NCI-H1930 (cell line): ENCODE measurements at places on chromosomes 2 and 18.

GRCh38 chr2:28137221-28137620 lies 246.7 kb downstream of the BABAM2 start:
- no peak for DNase-seq

GRCh38 chr18:30676053-30676480 lies 366.5 kb downstream of the DSC3 start:
- DNase-seq = no peak

- DNase-seq = no peak
Observed at GRCh38 chr2:191790737-191791136, 56.2 kb downstream of the CAVIN2 start.

GRCh38 chr2:233745073-233745755 lies 14.9 kb upstream of the UGT1A1 start:
- no peak for DNase-seq

DNA sequence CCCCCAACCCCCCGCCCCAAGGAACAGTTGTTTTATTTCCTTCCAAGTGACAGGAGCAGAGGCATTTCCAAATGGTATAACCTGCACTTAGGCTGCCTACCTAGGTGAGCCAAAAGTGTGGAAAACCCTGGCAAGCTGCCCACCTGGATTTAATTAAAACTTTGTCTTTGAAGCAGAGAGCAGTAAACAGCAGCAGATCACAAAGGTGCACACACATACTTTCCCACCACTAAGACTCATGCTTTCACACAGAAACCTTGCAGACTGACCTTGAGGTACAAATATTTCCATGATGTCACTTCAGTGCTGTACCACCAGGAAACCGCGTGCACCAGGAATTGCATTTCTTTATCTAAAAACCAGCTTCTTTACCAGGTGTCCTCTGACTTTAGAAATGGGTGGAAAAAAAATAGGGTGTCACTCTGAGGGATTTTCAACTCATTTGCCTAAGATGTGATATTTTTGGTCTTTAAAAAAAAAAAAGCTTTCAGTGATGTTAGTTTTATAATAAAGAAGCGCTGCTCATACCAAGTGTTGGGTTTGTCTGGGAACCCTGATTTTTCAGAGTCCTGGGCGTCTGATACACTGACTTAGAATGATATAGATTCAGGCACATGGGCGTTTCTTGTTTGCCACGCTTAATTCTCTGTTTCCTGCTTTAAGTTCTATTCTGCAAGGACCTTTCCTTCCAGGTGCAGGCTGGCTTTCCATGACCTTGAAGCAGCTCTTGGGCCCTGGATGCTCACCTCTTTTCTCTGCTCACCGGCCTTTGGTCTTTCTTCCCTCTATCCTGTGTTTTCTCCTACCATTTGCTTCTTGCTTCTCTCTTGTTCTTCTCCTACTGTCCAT lies 70.7 kb upstream of the BCL2L11 start:
- no peak for DNase-seq

- DNase-seq = no peak
Observed at GRCh38 chr2:213688133-213688532, 403.9 kb downstream of the SPAG16 start.

GRCh38 chr2:53829273-53829979 lies 30.3 kb downstream of the GPR75 start:
- DNase-seq = no peak

GRCh38 chr2:231161877-231162329 lies 36.5 kb upstream of the ARMC9 start:
- DNase-seq = no peak

GRCh38 chr18:56921896-56922480 lies 224.9 kb upstream of the BOD1L2 start:
- DNase-seq = no peak

- no peak for DNase-seq
Observed at GRCh38 chr18:34514238-34514637, 195.9 kb upstream of the DTNA start.

DNA sequence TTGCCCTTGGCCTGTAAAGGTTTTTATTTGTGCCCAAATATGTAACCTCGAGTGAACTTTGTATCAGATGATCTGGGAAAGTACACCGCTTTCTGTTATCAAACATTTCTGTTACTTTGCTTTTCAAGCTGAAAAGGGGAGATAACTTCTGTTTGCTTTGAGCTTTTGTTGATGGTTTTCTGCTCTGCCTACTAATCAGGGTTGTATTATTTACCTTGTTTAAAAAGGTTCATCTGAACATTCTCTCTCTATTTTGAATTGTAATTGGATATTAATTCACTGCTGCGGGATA lies 79.4 kb downstream of the XRCC5 start:
- no peak for DNase-seq

GRCh38 chr2:179837408-179837807 lies 24.0 kb downstream of the ZNF385B start:
- no peak for DNase-seq

- DNase-seq = no peak
Observed at GRCh38 chr2:169009865-169010579, 21.1 kb downstream of the ABCB11 start.

GRCh38 chr18:9474108-9474982 lies 968 bp upstream of the RALBP1 start:
- DNase-seq = no peak

DNA sequence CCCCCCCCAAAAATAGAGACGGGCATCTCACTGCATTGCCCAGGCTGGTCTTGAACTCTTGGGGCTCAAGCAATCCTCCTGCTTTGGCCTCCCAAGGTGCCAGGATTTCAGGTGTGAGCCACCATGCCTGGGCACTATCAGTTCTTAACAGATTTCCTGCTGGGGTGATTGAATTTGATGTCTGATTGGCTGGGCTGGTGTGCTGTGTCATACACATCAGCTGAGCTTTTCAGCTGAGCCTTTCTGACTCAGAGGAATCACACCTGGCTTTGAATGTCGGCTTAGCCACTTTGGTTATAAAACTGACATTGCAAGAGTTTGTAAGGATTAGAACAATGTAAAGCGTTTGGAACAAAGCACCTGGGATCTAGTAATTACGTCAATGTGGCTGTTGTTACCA lies 18.9 kb downstream of the NCAPH start:
- no peak for DNase-seq

- DNase-seq = peak; percentile 22
Observed at GRCh38 chr2:207042841-207043240, 103.5 kb downstream of the CPO start.

- peak; percentile 95 for DNase-seq
Observed at GRCh38 chr2:218962859-218963492, 3.5 kb downstream of the CDK5R2 start.

DNA sequence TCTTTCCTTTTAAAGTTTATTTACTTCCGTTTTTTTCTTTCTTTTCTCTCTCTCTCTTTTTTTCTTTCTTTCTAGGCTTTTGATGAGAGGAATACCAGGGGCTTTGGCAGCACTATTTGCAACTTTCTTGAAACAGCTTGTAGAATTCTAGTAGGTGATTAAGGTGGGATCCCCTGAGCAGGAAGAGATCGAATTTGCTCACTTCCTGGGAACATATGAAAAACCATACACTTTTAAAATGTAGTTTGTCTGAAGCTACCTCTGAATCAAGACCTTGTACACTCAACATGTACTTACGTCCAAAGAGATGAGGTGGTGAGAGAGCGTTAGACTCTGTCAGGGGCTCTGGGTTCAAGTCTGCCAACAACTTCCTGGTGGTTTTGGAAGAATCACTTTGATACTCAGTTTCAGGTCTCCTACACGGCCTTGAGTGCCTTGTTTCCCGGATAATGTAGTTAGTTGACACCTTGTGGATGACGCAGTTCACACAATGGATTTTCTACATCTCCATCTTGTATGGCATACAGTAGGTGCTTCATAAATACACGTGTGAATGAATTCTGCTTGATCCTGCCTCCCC lies 229.1 kb downstream of the MYCN start:
- DNase-seq = no peak

DNA sequence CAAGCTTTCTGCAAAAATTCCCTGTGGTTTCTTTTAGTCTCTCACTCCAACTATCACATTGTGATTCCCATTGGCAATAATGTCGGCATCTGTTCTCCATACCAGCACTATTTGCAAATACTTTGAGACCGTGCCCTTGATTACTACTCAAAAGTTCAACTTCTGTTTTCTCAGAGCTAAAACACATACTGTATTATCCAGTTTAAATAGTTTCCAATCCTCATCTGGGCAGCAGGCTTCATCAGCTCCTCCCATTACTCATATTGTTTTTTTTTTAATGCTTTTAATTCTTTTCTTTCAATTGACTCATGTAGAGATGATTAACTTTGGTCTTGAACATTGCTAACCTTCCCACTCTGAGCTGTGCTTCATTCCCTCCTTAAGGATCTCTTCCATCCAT lies 135.8 kb downstream of the METTL8 start:
- DNase-seq = no peak

- no peak for DNase-seq
Observed at GRCh38 chr18:77127769-77128671, 4.6 kb downstream of the MBP start.
